ENCODE measurements at places on chromosomes 12 and 14.

DNA sequence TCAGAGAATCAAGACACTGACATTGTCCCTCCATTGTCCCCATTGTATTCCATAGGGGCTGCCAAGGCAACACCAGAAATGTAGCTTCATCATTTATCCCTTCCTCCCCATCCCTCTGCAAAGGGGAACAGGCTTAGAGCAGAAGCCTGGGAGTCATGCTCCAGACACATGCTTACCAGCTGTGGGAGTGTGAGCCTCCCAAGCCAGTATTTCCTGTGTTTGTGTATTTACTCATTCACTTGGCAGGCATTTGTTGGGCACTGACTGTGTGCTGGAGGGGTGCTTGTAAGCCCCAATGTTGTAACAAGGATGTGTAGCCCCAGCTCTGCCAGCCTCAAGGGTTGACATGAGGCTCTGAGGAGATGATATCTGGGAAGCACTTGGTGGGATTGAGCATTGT lies 46.0 kb upstream of the TCL1A start:
- DNase-seq, result no peak

GRCh38 chr12:63924781-63925180 lies 80.3 kb downstream of the SRGAP1 start:
- no peak for DNase-seq

DNA sequence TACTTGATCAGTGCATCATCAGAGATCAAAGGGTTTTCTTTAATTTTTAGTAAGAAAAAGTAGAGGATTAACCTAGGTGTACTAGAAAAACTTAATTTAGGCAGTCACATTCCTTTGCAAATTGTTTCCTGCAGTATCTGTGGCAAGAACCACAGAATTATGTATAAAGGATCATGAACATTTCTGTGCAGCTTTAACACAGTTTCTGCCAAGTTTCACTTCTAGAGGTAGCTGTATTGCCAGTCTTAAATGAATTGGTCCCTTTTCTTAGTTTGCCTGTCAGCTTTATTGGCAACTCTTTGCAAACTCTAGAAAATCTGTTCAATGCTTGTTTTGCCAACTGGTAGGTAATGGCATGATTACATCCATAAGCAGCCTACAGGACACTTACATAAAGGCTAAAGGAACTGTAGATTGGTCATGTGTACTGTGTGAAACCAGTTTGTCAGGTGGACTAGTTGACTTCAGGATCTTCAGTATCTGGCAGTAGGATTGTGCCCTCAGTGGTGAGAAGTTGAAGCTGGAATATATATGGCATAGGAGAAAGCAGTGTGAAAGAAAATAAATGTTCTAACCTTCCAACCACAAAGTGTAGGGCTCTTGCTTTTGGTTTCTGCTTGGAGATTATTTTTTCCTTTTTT lies 75.9 kb downstream of the TTLL5 start:
- DNase-seq, result no peak

DNA sequence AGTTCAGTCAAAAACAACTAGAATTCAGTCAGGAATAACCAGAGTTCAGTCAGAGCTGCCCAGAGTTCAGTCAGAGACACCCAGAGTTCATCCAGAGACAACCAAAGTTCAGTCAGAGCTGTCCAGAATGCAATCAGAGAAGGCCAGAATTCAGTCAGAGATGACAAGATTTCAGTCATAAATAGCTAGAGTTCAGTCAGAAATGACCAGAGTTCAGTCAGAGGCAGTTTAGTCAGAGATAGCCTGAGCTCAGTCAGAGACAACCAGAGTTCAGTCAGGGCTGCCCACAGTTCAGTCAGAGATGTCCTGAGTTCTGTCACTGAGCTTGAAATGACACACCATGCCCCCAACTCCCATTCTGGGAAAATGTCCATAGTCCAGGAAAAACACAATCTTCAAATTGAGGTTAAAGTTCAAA lies 1102.8 kb downstream of the BCL11B start:
- DNase-seq, result no peak

GRCh38 chr12:25319233-25319984 lies 68.7 kb upstream of the KRAS start:
- no peak for DNase-seq

- DNase-seq, result no peak
These were observed 45.8 kb upstream of the POC1B start for GRCh38 chr12:89571491-89572195.
